Dermis blood vessel endothelial cell (primary cell): ENCODE measurements at places on chromosomes 6 and 20.

GRCh38 chr6:112821476-112821875 lies 474.3 kb downstream of the RFPL4B start:
- no peak for DNase-seq

GRCh38 chr6:141486942-141487341 lies 645.8 kb upstream of the GJE1 start:
- DNase-seq: peak; percentile 7

DNA sequence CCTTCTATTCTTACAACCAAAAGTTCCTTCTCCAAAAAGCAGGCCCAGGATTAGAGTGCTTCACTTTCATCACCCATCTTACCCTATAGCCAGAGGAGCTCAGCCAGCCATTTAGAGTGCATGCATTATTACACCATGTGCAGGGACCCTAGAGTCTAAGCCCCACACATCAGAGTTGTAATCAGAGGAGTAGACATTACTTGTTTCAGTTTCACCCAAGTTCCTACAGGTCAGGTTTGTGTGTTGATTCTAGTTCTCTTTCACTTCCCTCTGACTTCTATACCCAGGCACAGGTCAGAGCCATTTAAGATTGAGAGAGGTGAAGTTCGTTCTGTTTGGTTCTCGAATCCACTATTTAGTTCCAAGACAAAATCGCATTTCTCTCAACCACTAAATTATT lies 16.3 kb upstream of the ARFGEF3 start:
- no peak for DNase-seq

- DNase-seq: no peak
Measured at GRCh38 chr20:23880417-23880816, 869 bp upstream of the CST5 start.

GRCh38 chr20:610130-611046 lies at the start of gene TCF15:
Gene TCF15 (minus strand): TSS chr20:610309. CDS start chr20:610237, 72 bp downstream.
- DNase-seq: peak; percentile 71

DNA sequence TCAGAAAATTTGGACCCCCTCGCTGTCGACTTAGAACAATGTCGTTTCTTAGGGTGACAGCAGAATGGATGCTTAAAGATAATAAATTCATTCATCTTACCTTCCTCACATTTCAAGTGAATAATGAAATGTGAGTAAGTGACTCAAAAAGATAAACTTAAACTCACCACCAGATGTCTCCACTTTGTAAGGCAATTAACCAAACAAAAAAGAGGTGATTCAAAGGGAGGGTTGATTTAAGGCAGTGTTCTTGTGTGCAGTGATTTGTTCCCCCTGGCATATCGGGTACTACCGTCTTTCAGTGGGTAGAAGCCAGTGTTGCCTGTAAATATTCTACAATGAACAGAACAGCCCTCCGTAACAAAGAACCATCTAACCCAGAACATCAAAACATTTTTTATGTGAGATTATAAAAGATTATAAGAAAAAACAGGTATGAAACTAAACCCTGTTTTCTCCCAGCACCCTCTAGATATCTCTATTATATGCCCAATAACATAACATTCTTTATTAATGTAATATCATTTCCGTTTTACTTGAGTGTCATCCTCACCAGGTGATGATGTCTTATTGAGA lies 589.7 kb downstream of the CBLN4 start:
- DNase-seq: no peak

DNA sequence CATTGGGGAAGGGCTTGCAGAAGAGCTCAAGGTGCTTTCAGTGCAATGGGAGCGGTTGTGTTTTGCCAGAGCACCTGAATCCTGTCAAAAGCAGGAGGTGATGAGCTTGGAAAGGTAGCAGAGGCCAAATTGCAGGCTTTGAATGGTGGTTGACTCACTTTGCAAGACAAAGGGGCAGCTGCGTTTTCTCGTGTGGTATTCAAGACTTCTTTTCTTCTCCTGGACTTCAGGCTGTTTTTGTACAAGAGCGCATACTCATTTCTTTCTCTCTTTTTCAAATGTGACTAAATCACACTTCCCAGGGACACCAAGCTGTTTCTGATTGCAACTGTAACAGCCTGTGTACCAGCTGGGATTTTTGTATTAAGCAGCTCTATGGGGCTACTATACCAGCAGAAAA lies 32.3 kb downstream of the GHRH start:
- DNase-seq: no peak

GRCh38 chr6:97040355-97040860 lies 115.9 kb downstream of the KLHL32 start:
- no peak for DNase-seq

DNA sequence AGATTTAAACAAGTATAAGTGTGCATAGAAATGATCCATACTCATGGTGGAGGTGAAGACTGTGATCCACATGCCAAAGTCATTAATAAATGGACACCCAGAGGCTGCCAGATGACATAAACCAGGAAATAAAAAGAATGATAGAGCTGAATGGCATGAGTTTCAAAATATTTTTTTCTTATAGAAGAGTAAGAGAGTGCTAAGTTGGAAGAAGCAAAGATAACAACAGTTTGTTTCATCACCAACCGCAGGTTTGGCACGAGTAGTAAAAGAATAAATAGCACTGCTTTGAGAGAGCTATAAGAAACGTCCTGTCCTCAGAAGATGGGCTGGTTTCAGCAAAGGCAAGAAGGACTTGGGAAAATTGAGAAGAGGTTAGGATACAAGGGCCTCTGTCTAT lies 246.9 kb downstream of the UBE3D start:
- DNase-seq: no peak

DNA sequence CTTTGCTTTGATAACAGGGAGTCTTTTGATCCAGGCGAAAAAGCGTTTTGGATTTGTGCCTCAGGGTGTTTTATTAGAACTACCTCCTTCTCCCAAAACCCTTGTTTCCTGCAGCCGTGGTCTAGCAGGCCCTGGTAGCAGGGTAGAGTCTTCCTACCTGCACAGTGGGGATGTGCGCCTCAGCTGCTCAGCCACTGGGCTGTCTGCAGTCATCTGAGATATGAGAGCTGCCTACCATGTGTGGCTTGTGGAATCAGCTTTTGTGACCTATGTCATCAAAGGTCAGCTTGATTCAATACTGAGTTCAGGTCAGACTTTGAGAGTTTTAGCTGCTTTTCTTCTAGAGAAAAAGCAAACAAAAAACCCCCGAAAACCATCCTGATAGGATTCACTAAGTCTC lies 279.5 kb downstream of the CLIC5 start:
- no peak for DNase-seq

GRCh38 chr20:9088556-9088955 lies 19.7 kb downstream of the PLCB4 start:
- no peak for DNase-seq
